ENCODE measurements at places on chromosomes 2 and 18. TPM values are rescaled to one million over a fixed set of nuclear protein-coding genes. Genes with fewer than 3 reads are reported as not detected.

DNA sequence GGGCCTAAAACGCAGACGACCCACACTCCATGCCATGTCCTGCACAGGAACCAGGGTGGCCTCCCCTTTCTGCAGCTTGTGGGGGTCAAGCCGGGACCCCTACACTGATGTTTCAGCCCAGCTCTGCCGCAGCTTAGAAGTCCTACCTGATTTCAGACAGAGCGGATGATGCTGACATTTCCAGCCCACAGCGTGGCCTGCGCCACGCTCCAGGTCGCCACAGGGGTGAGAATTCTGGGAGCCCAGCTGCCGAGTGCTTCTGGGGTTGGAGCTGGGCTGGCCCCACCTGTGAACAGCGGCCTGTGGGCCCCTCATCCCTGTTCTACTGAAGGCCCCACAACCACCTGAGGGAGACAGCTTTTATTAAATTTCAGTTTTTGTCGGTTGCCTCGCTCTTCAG, 77.2 kb downstream of the NFATC1 start:
- no peaks in the 10 kb centered on the region for H3K4me1 ChIP-seq
- H3K27me3 ChIP-seq, result no peaks in the 10 kb centered on the region
- no peaks in the 10 kb centered on the region for H3K36me3 ChIP-seq
- DNase-seq, result no peak
- H3K27ac ChIP-seq, result no peak overlapping the region

DNA sequence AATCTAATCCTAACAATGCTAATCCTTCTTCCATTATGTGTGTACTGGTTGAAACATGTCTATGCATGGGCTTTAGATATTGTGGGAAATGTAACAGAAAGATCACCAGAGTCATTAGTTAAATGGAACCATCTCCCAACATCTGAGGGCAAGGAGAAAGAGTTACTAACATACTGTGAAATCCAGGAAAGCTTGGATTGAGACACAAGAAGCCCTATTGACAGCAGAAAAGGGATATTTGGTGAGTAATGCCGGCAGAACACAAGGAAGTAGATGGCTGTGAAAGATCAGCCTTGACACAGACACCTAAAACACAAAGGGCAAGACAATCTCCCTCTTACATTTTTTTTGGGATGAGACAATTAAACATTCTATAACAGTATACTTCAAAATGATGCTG, 28.5 kb upstream of the LAMA1 start:
- DNase-seq, result no peak
- no peak overlapping the region for H3K27ac ChIP-seq
- no peaks in the 10 kb centered on the region for H3K4me1 ChIP-seq
- no peaks in the 10 kb centered on the region for H3K36me3 ChIP-seq

DNA sequence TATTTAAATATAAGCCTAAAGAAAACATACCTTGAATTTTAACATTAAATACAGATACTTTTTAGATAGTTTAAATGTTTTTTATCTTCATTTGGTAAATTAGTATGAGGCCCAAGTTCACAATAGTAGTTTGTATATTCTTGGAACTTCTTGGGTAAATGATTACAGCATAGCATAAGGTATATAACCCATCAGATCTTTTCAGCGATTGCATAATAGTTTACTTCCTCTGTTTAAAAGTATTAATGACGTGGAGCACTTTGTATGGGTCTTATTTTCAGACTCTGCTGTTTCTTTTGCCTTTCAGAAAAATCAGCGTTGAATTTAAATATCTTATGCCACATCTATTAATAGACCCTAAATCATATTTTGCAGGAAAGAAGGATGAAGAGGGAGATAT, 60.2 kb downstream of the CHRNA1 start:
- no peaks in the 10 kb centered on the region for H3K4me1 ChIP-seq
- H3K4me3 ChIP-seq, result no peak overlapping the region
- H3K27me3 ChIP-seq, result no peaks in the 10 kb centered on the region
- DNase-seq, result no peak

- no peak overlapping the region for H3K27ac ChIP-seq
- no peaks in the 10 kb centered on the region for H3K27me3 ChIP-seq
- DNase-seq, result no peak
- no peaks in the 10 kb centered on the region for H3K36me3 ChIP-seq
- no peaks in the 10 kb centered on the region for H3K4me1 ChIP-seq
Measured at GRCh38 chr2:241052677-241053360, 49.3 kb downstream of the MTERF4 start.

DNA sequence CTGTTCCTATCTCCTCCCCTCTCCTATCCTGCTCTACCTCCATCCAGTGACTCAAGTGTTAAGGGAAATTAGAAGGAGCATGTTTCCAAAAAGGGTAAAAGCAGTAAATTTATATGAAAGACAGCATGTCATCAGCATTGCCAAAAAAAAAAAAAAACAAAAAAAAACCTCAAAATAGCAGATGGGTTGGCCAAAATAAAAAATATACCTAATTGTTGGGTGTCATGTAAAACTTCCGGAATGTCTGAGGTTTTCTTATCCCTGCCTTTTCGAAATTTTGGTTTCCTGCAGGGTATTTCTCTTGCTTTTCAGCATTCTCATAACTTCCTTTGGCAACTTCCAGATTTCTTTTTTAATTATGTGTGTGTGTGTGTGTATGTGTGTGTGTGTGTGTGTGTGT, 241.6 kb upstream of the FN1 start:
- no peak overlapping the region for H3K4me3 ChIP-seq
- no peak overlapping the region for H3K27ac ChIP-seq
- H3K4me1 ChIP-seq, result no peaks in the 10 kb centered on the region
- H3K36me3 ChIP-seq, result no peaks in the 10 kb centered on the region

- no peaks in the 10 kb centered on the region for H3K4me1 ChIP-seq
- no peak overlapping the region for H3K27ac ChIP-seq
- no peak for DNase-seq
Measured at GRCh38 chr2:239943991-239944631, 81.0 kb downstream of the NDUFA10 start.

- H3K27ac ChIP-seq, result no peak overlapping the region
- H3K36me3 ChIP-seq, result no peaks in the 10 kb centered on the region
- no peak for DNase-seq
- H3K4me3 ChIP-seq, result no peak overlapping the region
- no peaks in the 10 kb centered on the region for H3K27me3 ChIP-seq
Measured at GRCh38 chr2:190787743-190788235, 92.8 kb upstream of the GLS start.

DNA sequence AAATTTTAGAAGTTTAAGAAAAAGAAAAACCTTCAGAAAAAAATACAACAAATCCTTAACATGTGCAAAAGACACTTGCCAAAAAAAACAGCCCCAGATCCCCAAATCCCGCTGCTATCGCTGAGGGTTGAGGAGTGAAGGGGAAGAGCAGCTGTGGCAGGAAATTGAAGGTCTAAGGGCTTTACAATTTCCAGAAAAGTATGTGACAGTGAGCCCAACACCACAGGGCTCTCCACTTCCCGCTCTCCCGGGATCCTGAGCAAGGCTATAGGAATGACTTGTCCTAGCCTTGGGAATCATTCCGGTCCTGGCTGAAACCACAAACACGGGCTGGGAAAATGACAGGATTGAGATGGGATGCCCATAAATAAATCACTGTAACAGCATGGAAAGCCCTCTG, 191.4 kb downstream of the TMEM163 start:
- H3K4me1 ChIP-seq, result peaks cover 14% of the 10 kb centered on the region
- no peaks in the 10 kb centered on the region for H3K27me3 ChIP-seq
- no peaks in the 10 kb centered on the region for H3K36me3 ChIP-seq
- DNase-seq, result no peak

DNA sequence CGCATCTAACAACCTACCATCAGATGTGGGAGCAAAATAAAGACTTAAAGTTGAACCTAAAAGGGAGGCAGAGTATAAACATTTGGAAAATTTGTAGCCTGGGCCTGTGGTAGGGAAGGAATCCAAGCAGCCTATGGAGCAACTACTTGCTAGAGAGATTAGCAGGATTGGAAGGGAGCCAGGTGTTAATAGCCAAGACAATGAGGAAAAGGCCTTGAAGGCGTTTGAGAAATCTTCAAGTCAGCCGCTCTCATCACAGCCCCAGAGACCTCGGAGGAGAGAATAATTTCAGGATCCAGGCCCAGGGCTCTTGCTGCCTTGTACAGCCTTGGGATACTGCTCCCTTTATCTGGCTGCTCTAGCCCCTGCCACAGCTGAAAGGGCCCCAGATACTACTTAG, 219.7 kb downstream of the THSD7B start:
- no peaks in the 10 kb centered on the region for H3K4me1 ChIP-seq
- DNase-seq, result no peak
- no peak overlapping the region for H3K4me3 ChIP-seq
- H3K27ac ChIP-seq, result no peak overlapping the region
- H3K27me3 ChIP-seq, result no peaks in the 10 kb centered on the region

GRCh38 chr2:437756-438393, 150.0 kb upstream of the ALKAL2 start:
- H3K27me3 ChIP-seq, result no peaks in the 10 kb centered on the region
- no peaks in the 10 kb centered on the region for H3K36me3 ChIP-seq
- no peak overlapping the region for H3K4me3 ChIP-seq

GRCh38 chr2:101477556-101477955, 2.6 kb upstream of the RFX8 start:
- H3K27ac ChIP-seq, result no peak overlapping the region
- no peaks in the 10 kb centered on the region for H3K36me3 ChIP-seq
- no peak for DNase-seq
- H3K4me1 ChIP-seq, result peaks cover 30% of the 10 kb centered on the region
- no peak overlapping the region for H3K4me3 ChIP-seq
- H3K27me3 ChIP-seq, result peaks cover 3% of the 10 kb centered on the region

GRCh38 chr18:72336786-72337185, 207.4 kb downstream of the CBLN2 start:
- H3K4me3 ChIP-seq, result no peak overlapping the region
- H3K27me3 ChIP-seq, result no peaks in the 10 kb centered on the region
- peaks cover 9% of the 10 kb centered on the region for H3K36me3 ChIP-seq

DNA sequence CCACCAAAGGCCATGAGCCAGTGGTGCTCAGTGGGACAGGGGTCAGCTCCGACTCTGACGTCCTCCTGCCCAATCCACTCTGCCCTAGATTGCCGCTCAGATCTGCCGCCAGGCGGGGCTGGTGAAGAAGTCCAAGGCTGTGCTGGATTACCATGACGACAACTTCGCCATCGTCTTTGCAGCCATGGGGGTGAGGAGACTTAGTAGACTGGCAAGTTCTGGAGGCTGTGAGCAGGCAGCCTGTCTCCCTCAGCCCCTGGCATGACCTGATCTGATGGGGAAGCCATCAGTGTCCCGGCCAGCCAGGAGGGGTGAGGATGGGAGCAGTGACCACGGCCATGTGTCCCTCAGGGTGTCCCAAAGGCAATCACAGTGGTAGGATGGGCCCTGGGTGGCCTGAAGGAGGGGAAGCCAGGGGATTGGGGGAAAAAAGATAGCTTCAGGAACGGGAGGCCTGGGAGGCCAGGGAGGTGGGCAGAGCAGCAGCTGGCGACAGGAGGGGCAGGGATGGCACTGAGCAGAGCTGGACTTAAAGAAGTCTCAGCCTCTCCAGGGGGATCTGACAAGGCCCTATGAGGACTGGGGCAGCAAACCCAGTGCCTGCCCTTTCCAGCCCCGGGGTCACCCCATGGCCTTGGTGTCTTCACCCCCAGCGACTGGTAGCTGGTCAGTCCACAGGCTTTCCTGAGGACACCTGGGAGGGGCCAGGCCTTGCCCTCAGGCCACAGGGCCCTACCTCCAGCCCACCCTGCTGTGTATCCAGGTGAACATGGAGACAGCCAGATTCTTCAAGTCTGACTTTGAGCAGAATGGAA, 17.4 kb upstream of the ANKRD53 start:
- no peak overlapping the region for H3K27ac ChIP-seq
- peaks cover 41% of the 10 kb centered on the region for H3K27me3 ChIP-seq

GRCh38 chr2:228731517-228731916, 539.6 kb downstream of the PID1 start:
- H3K27me3 ChIP-seq, result no peaks in the 10 kb centered on the region
- no peak overlapping the region for H3K27ac ChIP-seq
- peaks cover 4% of the 10 kb centered on the region for H3K4me1 ChIP-seq
- no peaks in the 10 kb centered on the region for H3K36me3 ChIP-seq
- DNase-seq, result peak; percentile 33
- no peak overlapping the region for H3K4me3 ChIP-seq

DNA sequence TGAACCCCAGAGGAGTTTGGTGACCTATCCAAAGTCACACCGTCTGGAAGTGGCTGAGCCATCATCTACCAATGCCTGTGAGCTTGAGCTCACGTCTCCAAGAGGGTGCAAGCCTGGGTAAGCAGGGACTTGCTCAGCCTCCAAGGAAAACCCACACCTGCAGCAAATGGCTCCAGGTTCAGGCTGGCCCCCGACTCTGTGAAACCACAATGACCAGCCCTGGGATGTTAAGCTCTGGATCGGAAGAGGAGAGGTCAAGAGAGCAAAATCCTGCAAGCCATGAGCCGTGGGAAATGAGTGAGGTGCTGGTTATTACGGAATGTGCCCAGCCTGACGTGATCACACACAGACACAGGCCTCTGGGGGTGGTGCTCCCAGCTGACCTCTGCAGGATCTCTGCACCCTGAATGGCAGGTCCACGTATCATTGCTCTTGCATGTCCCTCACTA, 94.1 kb upstream of the OTOS start:
- H3K27ac ChIP-seq, result no peak overlapping the region
- no peaks in the 10 kb centered on the region for H3K4me1 ChIP-seq
- no peak overlapping the region for H3K4me3 ChIP-seq

- DNase-seq, result peak; percentile 47
- peak overlapping the region; percentile 67 for H3K27ac ChIP-seq
- H3K4me3 ChIP-seq, result no peak overlapping the region
- no peaks in the 10 kb centered on the region for H3K27me3 ChIP-seq
- no peaks in the 10 kb centered on the region for H3K36me3 ChIP-seq
- H3K4me1 ChIP-seq, result peaks cover 14% of the 10 kb centered on the region
Measured at GRCh38 chr2:207847807-207848544, 78.3 kb upstream of the FZD5 start.

DNA sequence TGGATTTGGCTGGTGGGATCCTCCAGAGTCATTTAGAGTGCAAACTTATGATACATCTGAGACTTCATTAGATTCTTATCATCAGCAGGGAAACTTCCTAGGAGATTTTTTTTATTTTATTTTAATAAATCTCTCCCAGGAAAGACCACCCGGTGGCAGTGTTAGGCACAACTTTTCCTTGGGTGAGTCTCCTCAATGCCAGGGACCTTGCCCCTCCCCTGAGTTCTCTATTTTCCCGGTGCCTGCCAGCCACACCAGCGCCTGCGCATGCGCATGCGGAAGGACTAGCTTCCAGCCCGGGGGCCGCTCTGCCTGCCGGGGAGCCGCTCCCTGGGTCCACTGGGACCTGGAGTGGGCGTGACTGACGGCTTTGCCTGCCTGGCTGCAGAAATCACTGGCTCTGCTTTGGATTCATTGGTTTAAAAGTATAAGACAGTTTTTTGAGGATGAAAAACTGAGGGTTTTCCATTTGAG, 86.6 kb downstream of the TMEM182 start:
- no peak overlapping the region for H3K27ac ChIP-seq
- no peaks in the 10 kb centered on the region for H3K4me1 ChIP-seq
- no peaks in the 10 kb centered on the region for H3K36me3 ChIP-seq
- peak overlapping the region; percentile 44 for H3K4me3 ChIP-seq

- H3K27ac ChIP-seq, result no peak overlapping the region
- H3K36me3 ChIP-seq, result no peaks in the 10 kb centered on the region
- H3K4me3 ChIP-seq, result no peak overlapping the region
- no peaks in the 10 kb centered on the region for H3K27me3 ChIP-seq
- no peaks in the 10 kb centered on the region for H3K4me1 ChIP-seq
Measured at GRCh38 chr2:102063941-102064678, 72.3 kb downstream of the IL1R2 start.

Gene SF3B6
- 140 TPM for total RNA-seq

Gene IL36A
- total RNA-seq, result not detected

Gene CACNB4
- 9.8 TPM for total RNA-seq

Gene ALK
- total RNA-seq, result 0.35 TPM

Gene EMX1
- total RNA-seq, result 7.9 TPM

Gene ALKAL2
- total RNA-seq, result 4.5 TPM
